NCI-H446 treated with DMSO at 0.1 percent for 48 hours (cell line): ENCODE measurements at places on chromosomes 16 and 17.
A peak's percentile ranks its signal among the peaks of the same experiment; 100 is the strongest.

DNA sequence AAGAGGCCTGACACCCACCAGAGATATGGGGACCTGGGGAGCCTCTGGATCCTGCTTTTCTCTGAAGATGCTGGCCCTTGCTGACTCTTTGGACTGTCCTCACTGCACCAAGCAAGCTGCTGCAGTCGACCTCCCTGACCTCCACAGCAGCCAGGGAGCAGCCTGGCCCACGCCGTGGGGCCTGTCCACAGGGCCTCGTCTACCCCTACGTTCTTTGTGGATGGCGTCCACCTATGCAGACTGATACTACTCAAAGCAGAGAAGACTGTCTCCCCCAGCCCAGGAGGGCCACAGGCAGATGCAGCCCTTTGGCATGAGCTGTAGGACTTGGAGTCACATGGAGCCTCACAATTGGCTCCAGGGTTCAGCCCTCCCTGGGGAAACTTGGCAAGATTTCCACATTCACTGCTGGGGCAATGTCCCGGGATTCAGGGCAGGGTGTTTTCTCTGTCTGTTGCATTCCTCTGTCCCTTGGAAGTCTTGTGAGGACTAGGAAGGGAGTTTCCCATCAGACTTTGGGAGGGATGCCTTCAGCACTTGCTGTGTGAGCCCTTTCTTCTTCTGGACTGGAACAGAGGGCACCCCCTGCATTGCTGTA, 152.2 kb downstream of the NTN1 start:
- no peak for DNase-seq

DNA sequence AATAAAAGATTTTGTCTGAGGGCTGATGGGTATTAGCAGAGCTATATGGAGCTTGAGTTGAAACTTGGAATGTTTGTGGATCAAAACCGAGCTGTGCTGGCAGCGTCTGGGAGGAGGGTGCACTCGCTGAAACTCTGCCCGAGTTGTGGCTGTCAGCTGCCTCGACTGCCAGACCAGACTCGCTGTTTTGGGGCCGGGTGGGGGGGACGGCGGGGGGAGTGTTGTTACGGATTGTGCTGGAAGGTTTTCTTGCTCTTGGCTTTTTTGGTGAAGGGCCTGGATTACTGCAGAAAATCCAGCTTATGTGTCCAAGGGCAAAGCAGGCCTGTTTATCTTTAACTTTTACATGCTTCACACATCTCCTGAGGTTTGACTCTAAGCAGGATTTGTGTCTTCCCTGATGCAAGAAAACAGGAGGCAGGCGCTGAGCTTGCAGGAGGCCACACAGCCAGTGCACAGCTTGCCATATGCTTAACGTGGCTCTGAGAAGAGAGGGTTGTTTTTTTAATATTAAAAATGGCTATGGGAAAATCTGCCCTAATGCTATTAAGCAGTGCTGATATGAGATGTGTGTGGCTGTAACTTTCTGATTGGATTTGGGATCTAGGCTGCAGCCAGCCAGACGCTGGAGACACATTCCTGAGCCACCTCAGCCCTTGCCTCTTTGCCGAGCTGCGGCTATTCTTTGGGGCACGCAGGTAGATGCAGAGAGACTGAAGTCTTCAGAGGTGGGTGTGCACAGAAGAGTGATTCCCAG, 20.5 kb upstream of the RPTOR start:
- DNase-seq: no peak

DNA sequence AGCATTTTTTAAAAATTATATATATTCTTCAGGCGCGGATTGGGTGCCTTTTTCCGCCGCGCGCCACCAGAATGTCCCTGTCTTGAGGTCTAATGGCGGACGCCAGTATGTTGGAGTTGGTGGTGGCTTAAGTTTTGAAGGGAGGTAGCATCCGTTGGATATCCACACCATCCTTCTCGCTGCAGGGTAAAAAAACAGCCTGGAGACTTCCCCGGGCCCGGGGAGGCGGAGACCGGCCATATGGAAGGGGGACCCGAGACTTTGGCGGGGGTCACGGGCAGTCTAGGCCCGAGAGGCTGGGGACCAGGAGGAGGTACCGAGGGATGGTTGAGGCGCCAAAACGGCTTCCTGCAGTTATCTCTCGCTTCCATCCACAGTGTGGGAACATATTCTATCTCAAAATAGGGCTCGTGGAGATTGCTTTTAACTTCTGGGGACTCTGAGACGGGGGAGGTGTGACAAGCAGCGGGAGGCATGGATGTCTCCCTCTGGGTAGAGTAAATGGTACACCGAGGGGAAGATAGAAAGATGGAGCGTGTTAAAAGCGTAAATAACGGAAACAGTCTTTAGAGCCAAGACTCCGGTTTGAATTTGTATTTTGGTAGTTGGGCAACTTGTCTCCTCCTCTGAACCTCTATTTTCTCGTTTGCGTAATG, at the start of gene SF3B3:
SF3B3 (plus strand) TSS at position 74 of the 656 bp plus-strand sequence. CDS start 2,841 bp downstream, outside the sequence.
- peak; percentile 67 for DNase-seq

GRCh38 chr16:71762186-71762585, 37.7 kb upstream of the PHLPP2 start:
- no peak for DNase-seq

DNA sequence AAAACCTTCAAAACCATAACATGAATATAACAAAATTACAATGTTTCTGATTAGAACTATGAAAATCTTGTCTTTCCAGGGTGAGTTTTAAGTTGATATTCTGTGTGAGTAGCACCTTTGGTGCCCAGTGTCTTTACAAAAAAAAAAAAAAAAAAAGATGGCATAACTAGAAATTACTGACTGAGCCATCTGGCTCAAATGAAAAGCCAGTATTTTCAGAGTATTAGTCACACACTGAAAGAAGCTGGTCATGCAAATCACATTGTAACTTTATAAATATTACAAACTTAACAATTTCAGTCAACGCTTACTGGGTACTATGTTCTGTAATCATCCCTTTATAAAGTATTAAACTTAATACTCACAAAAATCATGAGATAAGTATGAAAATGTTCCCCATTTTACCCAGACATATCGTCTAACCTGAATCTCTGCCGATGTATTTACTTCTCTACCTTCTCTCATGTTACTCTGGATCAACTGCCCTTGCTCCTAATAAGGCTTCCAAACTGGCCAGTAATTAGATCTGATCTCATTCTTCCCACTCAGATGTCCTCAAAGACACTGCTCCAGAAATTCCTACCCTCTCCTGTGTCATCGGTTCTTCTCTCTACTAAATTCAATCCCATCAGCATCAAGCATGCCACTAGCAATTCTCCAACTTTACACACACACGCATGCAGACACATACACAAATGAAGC, 25.4 kb downstream of the UBE2G1 start:
- DNase-seq: peak; percentile 2

- DNase-seq: no peak
Measured at GRCh38 chr17:73391331-73392265, 79.8 kb upstream of the CDC42EP4 start.

- no peak for DNase-seq
Measured at GRCh38 chr17:66620528-66620927, 214.4 kb upstream of the CACNG5 start.

GRCh38 chr16:15636392-15636873, 6.5 kb downstream of the MARF1 start:
- DNase-seq: no peak

GRCh38 chr17:50062293-50063243, 6.7 kb downstream of the ITGA3 start:
- no peak for DNase-seq

- no peak for DNase-seq
Measured at GRCh38 chr16:7470344-7470743, 137.7 kb downstream of the RBFOX1 start.

DNA sequence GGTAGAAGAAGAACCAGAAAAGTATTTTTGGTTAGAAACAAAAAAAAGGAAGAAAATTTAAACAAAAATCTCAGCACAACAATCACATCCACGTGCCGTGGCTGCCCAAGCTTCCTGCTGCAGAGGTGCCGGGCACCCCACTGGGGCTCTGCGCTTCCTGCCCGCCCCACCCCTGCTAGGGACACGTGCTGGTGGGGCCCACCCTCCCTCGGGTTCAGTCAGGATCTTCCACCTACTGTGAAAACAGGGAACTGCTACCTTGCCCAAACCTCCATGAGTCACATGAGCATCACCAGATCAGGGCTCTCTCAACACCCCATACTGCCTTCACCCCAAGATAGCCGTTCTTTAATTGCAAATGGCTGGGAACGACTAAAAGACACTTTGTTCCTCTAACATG, 24.4 kb upstream of the CYTH1 start:
- no peak for DNase-seq

- no peak for DNase-seq
Measured at GRCh38 chr17:33517746-33518145, 224.7 kb upstream of the ASIC2 start.

DNA sequence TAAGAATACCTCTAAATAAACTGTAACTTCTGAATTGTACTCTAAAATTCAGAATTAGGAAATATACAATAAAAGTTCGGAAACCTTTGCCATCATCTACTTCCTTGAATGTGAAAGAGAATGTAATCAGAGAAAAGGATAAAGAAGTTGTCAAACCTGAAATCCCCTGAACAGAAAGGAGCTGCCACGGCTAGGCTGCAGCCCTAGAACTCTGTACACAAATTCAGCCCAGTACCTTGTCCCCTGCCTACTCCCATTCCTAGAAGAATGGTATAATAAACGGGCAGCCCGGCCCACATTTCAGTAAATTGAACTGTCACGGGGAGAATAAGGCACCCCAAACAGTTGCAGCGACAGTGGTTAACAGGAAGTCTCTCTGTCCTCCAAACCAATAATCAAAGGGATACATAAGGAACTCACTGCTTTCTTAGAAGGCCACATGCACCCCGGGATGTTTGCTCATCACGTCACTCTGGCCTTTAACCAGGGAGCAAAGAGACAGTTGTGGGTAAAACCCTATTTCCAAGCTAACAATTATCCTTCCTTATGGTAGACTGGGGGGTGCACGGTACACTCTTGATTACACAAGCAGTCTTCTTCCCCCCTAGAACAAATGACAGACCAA, 24.3 kb upstream of the RFFL start:
- DNase-seq: no peak

GRCh38 chr16:1357906-1358566, 6.3 kb downstream of the GNPTG start:
- no peak for DNase-seq

- DNase-seq: no peak
Measured at GRCh38 chr16:89024546-89025060, 47.6 kb upstream of the CBFA2T3 start.

- DNase-seq: no peak
Measured at GRCh38 chr17:17109256-17109655, 67.0 kb downstream of the MPRIP start.

- no peak for DNase-seq
Measured at GRCh38 chr16:51816929-51817328, 665.9 kb upstream of the SALL1 start.

- no peak for DNase-seq
Measured at GRCh38 chr17:67676305-67676704, 41.4 kb upstream of the NOL11 start.

DNA sequence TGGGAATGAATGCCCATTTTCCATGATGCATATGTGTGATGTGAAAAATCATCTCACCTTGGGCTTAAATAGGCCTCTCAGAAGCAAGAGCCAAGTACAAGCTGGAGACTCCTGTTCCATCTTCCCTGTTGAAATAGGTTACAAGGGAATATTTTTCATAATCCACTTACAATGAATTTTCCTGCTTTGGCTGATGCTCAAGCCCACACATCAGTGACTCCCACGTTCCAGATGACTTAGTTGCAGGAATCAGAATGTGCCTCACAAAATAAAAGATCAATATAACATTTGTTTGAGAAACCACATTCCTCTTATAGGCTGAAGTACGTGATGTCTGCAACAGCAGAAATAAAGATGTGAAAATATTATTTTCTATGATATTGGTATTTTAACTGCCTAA, 24.1 kb downstream of the ANKFN1 start:
- no peak for DNase-seq

GRCh38 chr17:34571428-34572130, 7.8 kb upstream of the TMEM132E start:
- DNase-seq: no peak

- DNase-seq: no peak
Measured at GRCh38 chr16:78383118-78383517, 283.7 kb downstream of the WWOX start.

GRCh38 chr16:84520725-84521496, 16.5 kb upstream of the MEAK7 start:
- DNase-seq: no peak

GRCh38 chr17:74259667-74260524, 14.1 kb upstream of the DNAI2 start:
- no peak for DNase-seq

GRCh38 chr17:74011966-74012365, 191.5 kb upstream of the RPL38 start:
- peak; percentile 68 for DNase-seq

DNA sequence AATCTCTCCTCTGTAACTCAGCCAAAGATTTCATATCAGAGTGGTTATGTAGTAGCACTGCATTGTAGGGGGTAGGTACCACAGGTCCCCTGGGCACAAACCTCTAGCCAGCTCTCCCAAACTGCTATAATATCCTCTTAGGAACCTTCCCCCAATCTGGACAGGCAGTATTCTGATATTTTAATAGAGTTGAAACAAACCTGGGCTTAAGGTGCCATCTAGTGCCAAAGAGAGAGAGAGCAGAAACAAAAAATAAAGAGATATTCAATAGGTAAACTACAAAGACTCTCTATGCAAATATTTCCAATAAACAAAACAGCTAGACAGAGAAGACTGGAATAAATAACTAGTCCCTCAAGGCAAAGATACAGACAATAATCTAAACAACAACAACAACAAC, 1070.0 kb downstream of the CDH11 start:
- DNase-seq: no peak

GRCh38 chr16:71467810-71468209, 5.8 kb upstream of the ZNF23 start:
- DNase-seq: no peak

DNA sequence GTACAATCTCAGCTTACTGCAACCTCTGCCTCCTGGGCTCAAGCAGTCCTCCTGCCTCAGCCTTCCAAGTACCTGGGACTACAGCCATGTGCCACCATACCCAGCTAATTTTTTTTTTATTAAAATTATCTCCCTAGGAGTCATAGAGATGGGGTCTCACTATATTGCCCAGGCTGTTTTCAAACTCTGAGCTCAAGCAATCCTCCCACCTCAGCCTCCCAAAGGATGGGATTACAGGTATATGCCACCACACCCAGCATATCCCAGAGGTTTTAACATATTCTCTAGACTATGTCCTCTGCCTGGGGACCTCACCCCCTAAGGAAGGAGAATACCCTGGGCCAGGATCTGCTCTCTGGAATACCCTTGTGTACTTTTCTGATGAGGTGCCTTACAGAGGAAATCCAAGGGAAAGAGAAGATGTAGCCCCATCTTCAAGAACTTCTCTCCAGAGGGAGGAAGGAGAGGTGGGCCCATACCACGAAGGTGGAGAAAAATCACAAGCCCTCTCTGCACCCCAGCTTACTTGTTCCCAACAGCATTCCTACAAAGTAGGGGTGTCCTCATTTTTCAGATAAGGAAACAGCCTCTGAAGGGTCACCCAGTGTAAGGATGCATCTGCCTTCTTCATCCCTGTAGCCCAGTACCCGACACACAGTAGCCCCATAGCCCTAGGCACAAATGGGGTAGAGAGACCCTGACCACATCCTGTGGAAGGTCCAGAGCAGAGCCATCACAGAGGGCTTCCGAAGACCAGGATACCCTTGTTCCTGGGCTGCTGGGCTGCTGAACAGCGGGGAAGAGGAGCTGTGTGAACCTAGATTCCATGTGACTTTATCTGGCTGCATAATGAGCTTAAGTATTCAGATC, 151.6 kb downstream of the SOCS1 start:
- DNase-seq: no peak
